Anterior cingulate cortex (tissue), 58 donors: ENCODE measurements at places on chromosomes 11 and 22.

DNA sequence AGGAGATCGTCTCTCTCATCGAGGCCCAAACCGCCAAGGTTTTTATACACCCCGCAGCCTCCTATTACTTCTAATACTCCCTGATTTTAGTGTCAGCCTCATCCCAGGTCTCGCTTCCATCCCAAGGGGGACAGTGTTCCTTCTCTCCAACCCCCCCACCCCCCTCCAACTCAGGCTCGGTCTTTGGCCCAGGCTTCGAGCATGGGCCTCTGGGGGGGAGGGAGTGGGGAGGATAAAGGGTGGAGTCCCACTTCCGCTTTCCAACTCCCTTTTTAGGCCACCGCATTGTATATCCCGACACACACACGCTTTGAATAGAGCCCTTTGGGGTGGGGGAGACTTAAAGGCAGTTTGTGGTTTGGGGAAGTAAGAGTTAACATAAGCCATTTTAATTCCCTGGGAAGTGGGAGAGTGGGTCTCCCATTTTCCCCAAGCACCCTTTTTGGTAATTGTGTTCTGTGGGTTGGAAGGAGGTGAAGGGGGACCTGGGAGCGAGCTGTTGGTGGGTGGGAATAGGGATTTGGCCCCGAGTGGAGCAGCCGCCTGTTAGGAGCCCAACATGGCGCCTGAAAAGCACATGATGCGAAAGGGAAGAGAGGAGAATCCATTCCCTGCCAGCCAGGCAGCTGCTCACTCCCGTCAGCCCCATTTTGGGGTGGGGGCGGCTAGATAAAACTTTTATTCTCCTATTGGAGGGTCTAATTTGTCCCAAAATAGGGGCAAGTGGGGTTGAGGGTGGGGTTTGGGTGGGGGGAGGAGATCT is 844 bp downstream of the PCF11 start:
- DNase-seq, result peak; percentile 37

DNA sequence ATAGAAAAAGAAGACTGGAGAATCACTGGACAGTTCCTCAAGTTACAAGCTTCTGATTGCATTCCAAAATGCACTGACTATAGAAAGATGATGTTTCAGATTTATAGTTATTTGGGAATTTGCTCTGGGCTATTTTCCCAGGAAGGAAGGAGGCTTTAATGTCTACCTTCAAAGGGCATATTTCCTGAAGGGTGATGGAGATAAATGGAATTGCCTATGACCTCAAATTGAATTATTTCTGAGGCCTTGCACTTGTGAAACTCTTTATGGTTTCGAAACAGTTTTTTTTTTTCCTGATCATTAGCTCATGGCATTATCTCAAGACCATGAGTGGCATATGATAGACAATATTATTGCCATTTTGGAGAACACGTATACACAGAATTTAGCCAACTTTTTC is 333.9 kb downstream of the METTL15 start:
- no peak for DNase-seq

DNA sequence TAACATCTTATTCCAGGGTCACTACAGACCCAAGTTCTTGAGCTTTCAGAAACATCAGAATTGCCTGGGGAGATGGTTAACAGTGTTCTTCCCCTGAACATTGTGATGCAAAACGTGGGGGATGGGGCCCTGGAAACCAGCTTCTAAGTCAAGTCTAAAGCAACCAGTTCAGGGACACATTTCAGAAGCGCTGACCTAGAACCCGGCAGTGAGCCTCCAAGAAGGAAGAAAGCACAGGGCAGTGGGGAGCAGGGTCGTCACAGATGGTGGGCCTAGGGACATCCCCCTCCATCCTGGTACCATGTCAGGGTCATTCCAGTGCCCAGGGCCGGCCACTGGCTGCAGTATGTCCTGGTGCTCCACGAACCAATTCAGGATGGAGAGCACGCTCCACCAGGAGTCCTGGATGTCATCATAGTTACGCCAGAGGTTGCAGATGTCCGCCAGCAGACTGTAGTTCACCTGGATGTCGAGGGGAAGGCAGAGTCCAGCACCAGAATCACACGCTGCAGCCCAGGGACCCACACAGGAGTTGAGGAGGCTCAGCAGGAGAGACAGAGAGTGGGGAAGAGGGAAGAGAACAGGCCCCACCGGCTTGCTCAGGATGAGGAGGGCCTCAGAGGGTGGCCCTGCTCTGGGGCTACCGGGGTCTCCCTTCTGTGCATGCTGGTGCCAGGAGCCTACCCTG is 5.0 kb downstream of the NAGA start:
- DNase-seq, result no peak

- DNase-seq, result no peak
Measured at GRCh38 chr11:14906578-14906977, 14.5 kb upstream of the CYP2R1 start.

GRCh38 chr22:34308101-34308500 is 387.8 kb upstream of the LARGE1 start:
- no peak for DNase-seq

DNA sequence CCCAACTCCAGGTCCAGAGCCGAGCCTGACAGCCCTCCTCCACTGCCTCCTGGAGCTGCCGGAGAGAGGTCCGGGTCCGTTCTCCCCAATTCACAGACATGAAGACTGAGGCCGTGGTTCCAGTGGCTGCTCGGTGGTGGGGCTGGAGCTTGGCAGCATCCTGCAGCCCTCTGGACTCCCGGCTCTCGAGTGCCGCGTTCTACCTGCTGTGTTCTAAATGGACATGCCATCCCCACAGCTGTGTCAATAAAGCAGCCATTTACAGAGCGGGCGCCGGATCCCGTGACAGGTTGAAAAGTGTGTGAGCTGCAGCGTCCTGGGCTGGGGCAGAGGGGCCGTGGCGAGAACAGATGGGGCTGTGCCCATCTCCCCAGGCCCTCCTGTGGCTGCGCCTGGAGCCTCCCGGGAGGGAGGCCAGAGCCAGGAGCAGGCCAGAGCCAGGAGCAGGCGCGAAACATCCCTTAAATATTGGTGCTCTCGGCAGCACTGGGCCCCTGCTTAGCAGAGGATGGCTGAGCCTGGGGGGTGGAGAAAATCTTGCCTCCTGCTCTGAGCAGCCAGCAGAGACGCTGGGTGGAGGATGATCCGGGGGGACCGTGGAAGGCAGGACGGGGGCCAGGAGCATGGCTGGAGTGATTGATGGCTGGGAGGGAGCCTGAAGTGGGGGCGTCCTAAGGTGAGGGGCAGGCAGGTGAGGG is 46.2 kb downstream of the FLRT1 start:
- no peak for DNase-seq
